ENCODE measurements at places on chromosomes 11 and 22. TPM values are rescaled to one million over a fixed set of nuclear protein-coding genes. Genes with fewer than 3 reads are reported as not detected.

- no peak for DNase-seq
Measured at GRCh38 chr22:28435140-28435768, 244.4 kb downstream of the TTC28 start.

GRCh38 chr11:77397631-77398030, 76.3 kb downstream of the PAK1 start:
- no peak for DNase-seq

DNA sequence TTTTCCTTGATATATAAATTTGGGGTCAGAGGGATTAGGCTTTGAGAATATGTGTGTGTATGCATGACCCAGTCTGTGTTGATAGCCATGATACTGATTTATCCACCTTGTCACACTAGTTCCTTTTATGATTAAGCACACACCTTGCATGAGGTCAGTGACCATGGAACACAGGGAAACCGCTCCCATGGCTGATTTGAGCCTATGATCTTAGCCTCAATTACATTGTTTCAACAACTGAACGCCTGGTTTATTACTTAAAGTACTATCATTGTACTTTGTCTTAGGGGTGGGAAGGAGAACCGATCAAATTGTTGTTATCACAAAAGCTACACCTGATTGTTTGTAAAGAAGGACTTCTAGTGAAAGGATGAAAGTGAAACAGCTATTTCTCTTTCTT, 70.7 kb downstream of the ARFGAP2 start:
- no peak for DNase-seq

The KRTAP5-2 gene
- polyA plus RNA-seq: not detected

GRCh38 chr11:45336136-45336535, 50.0 kb upstream of the SYT13 start:
- DNase-seq: no peak

The LARGE2 gene
- polyA plus RNA-seq: 0.94 TPM

The PANX3 gene
- not detected for polyA plus RNA-seq

The MUC5B gene
- not detected for polyA plus RNA-seq

- no peak for DNase-seq
Measured at GRCh38 chr11:123740787-123741158, 687 bp downstream of the ZNF202 start.

DNA sequence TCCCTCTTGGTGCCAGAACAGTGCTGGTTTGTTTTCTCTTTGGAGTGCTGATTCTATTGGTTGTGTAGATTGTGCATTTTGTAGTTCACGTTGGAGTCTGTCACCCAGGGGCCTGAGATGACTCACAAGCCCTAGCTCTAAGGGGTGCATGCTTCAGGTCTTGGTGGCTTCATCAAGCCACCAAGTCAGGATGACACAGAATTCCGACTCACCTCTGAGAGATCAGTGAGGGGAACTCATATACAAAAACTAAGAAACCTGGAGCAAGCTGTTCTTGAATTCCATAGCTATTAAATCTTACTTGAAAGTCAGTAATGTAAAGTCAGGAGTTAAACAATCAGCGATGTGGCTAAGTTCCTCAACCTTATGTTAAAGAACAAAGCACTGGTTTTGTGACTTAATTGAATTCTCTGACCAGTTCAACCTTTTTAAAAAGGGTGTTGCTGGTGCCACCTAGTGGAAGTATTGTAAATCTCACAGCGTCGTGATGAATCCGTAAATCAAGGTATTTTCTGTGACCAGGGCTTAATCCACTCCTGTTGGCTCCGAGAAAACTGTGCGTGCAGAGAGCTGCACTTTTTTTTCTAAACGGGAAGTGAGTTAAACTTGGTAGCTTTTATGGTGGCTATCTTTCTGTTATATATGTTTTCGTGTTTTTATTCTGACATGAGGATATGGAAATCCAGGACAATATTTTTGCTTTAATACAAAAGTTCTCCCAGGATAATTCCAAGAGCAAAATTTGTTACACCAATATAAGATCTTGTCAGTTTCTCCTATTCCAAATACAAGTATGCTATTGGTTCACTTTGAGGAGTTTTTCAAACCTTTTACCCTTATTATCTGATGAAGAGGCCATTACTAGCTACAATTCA, 14.6 kb downstream of the MMP13 start:
- no peak for DNase-seq

The TH gene
- polyA plus RNA-seq: not detected

The TLCD5 gene
- polyA plus RNA-seq: 0.21 TPM

The ASPHD2 gene
- 3.1 TPM for polyA plus RNA-seq

DNA sequence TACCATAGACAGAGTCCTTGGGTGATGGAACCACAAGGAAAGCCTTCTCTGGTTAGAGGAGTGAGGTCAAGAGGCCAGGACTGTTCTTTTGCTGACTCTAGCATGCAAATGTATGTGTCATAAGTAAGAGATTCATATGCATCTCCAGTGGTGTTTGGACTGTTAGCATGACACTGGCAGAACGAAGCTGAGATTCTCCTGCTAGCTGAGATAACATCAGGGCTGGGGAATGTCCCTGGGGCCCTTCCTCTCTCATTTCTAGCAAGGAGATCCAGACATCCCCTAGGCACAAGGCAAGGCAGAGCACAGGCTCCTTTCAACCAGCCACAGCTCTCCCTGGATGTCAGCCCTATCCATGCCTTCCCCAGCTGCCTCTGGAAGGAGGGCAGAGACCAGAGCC, 711.3 kb downstream of the OPCML start:
- no peak for DNase-seq

GRCh38 chr11:693415-693831, 1.6 kb downstream of the DEAF1 start:
- DNase-seq: no peak

- DNase-seq: no peak
Measured at GRCh38 chr11:116649268-116649667, 123.5 kb downstream of the BUD13 start.

DNA sequence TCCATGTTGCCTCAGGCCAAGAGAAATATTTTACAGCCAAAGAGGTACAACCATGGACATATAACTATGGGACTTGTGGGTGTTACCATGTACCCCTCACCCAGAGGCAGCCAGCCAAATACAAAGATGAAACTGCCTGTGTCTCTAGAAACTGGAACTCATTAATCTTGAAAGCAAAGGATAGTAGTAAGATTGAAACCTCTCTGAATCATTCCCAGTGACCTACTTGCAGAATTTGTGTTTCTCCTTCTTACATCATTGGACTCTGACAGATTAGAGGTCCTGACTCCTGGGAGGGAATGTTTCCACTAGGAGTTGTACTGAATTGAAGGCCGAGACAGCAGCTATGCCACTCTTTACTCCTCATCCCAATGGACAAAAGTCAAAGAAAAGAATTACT, 257.4 kb upstream of the UBASH3B start:
- DNase-seq: no peak

DNA sequence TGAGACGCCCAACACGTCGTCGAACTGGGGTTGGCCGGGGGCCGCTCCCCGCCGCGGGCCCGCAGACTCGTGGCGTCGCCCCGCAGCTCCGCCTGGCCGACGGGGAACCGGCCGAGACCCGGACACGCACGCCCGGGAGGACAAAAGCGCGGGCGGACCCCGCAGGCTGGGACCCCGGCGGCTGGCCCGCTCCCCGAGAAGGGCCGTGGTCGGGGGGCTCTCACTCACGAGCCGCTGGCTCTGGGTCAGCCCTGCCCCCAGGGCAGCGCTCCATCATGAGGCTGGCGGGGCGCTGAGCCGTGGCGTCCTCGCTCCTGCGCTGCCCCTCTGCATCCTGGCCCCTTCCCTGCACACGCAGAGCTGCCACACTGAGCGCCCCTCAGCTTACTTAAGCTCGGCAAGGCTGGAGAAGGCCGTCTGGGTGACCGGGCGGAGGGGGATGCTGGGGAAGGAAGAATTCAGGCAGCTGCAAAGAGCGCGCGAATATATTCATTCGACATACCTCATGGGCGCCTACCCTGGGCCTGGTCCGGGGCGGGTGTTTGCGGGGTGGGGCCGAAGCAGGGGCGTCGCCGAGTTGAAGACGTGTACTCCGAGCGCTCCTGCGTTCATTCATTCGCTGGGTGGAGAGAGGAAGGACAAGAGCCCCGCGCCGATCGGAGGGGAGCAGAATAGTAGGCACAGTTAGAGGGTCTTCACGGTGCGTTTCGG, 579 bp upstream of the CYB5R2 start:
- DNase-seq: no peak

- no peak for DNase-seq
Measured at GRCh38 chr11:15629690-15630321, 515.1 kb downstream of the INSC start.

GRCh38 chr22:50173311-50173982, 2.9 kb downstream of the PANX2 start:
- no peak for DNase-seq

DNA sequence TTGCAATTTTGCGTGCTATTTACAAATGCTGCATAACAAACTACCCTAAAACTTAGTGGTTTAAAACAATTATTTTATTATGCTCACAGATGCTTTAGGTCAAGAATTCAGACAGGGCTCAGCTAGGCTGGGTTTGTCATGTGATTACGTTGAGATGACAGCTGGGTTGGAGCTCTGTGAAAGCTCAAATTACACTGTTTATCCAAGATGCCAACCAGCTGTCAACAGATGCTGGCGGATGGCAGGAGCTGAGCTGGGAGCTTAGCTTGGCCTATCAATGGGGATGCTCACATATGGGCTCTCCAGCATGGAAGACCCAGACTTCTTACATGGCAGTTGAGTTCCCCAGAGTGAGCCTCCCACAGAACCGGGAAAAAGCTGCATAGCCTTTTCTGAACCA, 62.7 kb downstream of the STK33 start:
- DNase-seq: no peak

- no peak for DNase-seq
Measured at GRCh38 chr11:26187639-26188038, 144.3 kb upstream of the ANO3 start.

GRCh38 chr11:37905707-37906417, 1307.8 kb upstream of the RAG2 start:
- no peak for DNase-seq

GRCh38 chr11:130737041-130737830, 179.0 kb downstream of the SNX19 start:
- DNase-seq: no peak

DNA sequence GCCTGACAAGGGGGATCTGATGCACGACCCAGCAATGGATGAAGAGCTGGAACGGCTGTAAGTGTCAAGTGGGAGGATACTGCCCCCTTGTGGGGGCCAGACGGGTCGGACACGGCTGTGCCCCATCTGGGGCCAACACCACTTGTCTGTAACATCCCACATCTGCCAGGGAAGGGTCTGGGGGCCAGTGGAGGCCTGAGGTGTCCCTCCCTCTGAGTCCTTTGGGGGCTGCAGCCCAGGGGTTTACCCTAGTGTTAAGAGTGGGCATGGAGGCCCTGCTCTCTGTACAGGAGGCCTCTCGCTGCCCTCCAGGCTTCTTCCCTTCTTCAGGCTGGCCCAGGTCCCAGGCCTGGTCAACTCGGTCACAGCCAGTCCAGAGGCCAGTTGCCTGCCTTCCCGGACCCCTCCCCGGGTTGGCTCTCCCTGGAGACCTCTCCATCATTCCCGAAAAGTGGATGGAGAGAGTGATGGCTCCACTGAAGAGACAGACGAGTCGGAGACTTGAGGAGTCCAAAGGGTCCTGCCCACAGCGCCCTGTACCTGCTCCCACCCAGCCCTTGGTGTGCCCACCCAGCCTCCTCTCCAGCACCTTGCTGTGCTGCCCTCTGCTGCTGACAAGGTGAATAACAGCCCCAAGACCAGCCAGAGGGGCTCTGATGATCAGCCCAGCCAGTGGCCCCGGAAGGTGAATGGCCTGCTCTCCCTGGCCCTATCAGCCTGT, 15.4 kb downstream of the ARFGAP2 start:
- peak; percentile 75 for DNase-seq

The GNAZ gene
- not detected for polyA plus RNA-seq

- DNase-seq: no peak
Measured at GRCh38 chr11:84419616-84420015, 1133.4 kb upstream of the CCDC90B start.

DNA sequence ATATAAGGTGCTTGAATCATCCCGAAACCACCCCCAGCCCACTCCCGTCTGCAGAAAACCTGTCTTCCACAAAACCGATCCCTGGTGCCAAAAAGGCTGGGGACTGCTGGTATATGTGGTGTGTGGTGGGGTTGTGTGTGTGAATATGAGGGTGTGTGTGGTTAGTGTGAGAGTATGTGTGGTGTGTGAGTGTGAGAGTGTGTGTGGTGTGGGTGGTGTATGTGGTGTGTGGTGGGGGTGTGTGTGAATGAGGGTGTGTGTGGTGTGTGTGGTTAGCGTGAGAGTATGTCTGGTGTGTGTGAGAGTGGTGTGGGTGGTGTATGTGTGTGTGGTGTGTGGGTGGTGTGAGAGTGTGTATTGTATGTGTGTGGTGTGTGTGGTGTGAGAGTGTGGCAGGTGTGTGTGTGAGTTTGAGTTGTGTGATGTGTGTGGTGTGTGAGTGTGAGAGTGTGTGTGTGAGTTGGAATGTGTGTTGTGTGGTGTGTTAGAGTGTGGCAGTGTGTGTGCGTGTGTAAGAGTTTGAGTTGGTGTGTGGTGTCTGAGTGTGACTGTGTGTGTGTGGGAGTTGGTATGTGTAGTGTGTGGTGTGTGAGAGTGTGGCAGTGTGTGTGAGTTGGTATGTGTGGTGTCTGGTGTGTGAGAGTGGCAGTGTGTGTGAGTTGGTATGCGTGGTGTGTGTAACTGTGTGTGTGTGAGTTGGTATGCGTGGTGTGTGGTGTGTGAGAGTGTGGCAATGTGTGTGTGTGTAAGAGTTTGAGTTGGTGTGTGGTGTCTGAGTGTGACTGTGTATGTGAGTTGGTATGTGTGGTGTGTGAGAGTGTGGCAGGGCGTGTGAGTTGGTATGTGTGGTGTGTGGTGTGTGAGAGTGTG, 6.5 kb downstream of the UPK3A start:
- no peak for DNase-seq

DNA sequence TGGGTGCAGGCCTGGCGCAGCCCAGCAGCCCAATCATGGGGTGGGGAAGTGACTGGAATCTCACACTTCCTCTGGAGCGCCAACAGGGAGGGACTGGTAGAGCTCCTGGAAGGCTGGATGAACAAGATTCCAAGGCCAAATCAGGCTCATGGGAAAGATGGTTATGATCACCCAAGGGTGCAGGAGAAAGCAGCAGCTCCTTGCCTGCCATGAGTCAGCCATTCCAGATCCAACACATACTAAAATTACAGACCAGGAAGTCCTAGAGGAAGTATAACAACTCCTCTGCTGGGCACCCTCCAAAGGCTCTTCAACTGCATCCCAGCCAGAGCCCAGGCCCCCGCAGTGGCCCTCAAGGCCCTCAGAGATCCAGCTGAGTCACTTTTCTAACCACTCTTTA, 427.3 kb downstream of the TENM4 start:
- no peak for DNase-seq

The SEPTIN5 gene
- polyA plus RNA-seq: not detected

All from CD4-positive, CD25-positive, alpha-beta regulatory T cell (primary cell).